CD8-positive, alpha-beta T cell (primary cell): ENCODE measurements at places on chromosomes 3 and 15. TPM values are rescaled to one million over a fixed set of nuclear protein-coding genes. Genes with fewer than 3 reads are reported as not detected.

Gene SECISBP2L
- total RNA-seq, result 54.8 TPM

Gene SPINK8
- total RNA-seq, result not detected

Gene CEP152
- total RNA-seq, result 5.1 TPM

Gene AADACL2
- total RNA-seq, result not detected

Gene FETUB
- total RNA-seq, result not detected

Gene TTLL13
- total RNA-seq, result 1.1 TPM

Gene ACOX2
- total RNA-seq, result not detected

Gene NPAP1
- total RNA-seq, result not detected

Gene GPR176
- 0.14 TPM for total RNA-seq

Gene IFT122
- total RNA-seq, result 16.9 TPM
